ENCODE measurements at places on chromosomes 1 and 21.

DNA sequence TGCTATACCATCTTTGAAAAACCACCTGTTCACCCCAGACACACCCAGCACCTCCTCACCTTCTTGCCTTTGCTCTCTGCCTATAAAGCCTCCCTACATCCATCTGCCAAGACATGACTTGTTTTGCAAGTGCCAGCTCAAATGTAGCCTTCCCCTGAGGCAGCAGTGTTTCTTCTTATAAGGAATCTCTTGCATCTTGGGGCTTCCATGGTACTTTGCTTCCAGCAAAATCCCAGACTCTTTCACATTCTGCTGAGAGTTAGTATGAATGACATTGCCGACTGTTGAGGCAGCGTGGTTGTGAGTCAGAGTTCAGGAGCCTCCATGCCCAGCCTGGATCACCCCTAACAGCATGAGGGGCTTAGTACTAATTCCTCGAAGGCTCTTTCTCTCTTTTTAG is 217.4 kb upstream of the RUNX1 start:
- no peak for DNase-seq

- no peak for DNase-seq
Observed at GRCh38 chr1:75615613-75616435, 4.9 kb upstream of the SLC44A5 start.

GRCh38 chr1:217078078-217078690 is 355.0 kb upstream of the ESRRG start:
- no peak for DNase-seq

GRCh38 chr1:96804648-96805047 is 83.1 kb downstream of the PTBP2 start:
- DNase-seq, result no peak

- DNase-seq, result no peak
Observed at GRCh38 chr1:58201492-58202106, 344.9 kb downstream of the OMA1 start.

GRCh38 chr1:206958144-206958543 is 11.9 kb upstream of the PIGR start:
- no peak for DNase-seq

GRCh38 chr1:223140611-223141405 is 2.2 kb downstream of the TLR5 start:
- no peak for DNase-seq

GRCh38 chr1:24930260-24931145 is at the start of gene RUNX3:
Gene RUNX3, minus strand, starts transcription at chr1:24930276. Its CDS starts 408 bp downstream, at chr1:24929868.
- DNase-seq, result peak; percentile 94

DNA sequence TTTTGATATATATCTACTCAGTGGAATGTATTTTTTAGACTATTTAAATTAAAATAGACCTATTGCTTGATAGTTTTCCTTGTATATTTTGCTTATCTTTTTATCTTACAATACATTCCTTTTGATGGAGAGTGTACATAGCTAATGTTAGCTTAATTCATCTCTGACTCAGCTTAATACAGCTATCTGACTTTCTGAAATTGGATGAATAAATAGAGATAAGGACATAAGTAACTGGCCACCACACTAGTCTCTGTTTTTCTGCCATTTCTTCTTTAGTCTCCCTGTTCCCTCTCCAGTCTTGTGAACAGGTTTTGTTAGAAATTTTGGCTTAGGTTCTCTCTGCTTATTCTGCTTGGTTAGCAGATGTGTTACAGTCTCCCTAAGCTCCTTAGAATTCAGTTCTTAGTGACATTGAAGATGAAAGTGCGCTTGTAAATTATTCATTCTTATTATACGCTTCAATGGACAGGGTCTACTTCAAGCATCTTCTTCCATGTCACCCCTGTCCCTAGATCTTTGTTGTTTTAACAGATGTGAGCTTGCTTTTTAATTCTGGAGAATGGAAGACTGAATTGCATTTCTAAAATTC is 59.6 kb downstream of the XPR1 start:
- no peak for DNase-seq

- no peak for DNase-seq
Observed at GRCh38 chr1:163163163-163163562, 39.6 kb downstream of the RGS5 start.

DNA sequence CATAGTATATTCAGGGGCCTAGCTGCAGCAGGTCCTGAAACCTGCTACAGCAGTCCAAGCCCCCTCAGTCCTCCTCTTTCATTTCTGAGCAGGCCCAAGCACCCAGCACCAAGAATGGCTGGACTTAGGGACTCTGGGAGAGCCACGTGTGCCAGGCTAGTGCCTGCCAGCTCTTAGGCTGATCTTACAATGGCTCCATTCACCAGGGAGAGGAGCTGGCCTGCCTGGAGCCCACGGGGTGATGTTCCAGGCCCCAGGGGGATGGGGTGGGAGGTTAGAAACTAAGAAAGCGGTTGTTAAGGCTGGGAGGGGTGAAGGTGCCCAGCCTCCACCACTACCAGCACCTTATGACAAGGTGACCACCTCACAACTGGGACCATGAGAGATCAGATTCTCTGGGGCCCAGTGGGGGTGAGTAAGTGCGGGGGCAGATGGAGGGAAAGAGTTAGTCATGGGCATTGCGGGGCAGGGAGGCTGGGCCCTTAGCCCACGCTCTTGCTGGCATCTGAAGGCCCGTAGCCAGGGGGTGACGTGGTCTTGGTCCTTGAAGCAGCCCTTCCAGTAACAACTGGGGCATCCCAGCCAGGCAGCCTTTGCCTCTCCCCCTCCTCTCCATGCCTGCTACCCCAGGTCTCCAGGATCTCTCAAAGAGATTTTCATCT is 30.3 kb upstream of the CLIC4 start:
- DNase-seq, result no peak

- no peak for DNase-seq
Observed at GRCh38 chr1:163063143-163063542, 6.0 kb upstream of the RGS4 start.

GRCh38 chr21:15141261-15141970 is 76.6 kb upstream of the NRIP1 start:
- DNase-seq, result no peak

DNA sequence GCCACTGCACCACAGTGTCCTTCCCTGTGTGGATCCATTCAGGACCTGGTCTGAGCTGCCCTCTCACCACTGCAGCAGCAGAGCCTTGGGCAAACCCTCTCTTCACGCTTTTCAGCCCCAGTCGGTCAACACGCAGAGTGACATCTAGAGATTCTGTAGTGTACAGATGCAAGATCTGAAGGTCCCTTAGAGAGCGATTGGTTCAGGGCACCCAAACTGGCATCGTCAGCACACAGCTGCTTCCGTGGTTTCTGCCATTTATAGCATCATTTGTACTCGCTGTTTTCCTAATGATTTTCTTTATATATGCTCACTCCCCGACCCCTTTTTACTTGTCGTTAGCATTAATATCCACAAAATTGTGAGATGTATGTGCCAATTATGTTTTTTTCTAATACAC is 1.5 kb upstream of the ASCL5 start:
- no peak for DNase-seq

DNA sequence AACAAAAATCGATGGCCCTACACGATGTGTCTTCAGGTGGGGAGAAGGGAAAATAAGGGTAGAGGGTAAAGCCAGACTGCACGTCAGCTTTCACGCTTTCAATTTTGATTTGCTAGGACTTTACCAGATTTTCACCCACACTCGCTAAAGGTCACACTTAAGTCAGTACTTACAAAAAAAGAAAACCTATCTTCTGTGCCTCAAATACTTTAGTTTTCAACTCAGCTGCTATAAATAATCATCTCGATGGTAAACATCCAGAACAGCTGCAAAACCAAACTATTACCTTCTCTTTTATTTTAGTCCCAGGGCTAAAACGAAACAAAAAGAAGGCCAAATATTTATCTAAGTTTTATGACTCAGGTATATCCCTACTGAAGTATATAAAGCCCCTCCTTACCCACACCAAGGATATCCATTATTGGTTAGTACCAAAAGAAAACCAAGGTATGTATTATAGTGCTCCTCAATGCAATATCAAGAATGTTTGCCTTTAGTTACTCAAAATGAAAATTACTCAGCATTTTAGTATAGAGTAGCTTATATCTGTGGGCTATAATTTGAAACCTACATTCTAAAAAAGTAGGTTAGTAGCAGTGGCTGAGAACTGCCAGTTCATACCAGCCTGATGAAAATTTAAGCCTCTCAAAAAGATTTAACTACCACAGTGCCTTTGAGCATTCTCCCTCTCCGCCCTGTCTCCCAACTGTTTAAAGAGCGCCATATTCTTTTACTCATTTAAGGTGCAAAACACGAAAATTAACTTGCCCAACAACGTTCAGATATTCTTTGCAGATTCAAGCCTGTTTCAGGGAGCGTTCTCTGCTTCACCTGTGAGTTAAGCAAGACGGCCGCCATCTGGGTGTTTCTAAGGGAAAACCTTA is 1.5 kb downstream of the CSDE1 start:
- no peak for DNase-seq

DNA sequence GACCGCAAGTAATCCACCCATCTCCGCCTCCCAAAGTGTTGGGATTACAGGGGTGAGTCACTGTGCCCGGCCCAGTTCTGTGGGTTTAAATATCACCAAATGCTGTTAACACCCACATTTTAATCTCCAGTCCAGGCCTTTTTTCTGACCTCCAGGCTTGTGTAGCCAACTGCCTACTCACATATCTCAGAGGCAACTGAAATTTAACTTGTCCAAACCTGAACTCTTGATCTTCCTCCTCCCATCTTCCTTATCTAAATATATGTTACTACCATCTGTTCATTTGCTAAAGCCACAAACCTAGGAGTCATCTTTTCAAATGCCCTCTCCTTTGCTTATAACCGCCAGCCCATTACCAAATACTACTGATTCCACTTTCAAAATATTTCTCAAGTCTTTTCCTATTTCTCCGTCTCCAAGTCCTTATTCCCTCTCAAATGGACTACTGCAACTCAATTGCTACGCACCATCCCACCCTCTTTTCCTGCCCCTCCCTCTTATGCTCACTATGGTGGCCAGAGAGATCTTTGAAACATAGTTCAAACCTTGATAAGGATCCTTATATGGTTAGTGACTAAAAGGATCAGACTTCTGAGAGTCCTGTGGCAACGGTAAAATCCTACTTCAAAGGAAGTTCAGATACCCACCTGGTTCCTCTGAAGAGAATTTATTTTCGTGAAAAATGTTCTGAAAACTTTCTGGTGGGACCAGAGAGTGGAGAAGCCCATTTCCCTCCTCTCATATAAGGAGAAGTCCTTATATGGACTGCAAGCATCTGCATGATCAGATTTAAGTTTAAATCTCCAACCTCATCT is 78.5 kb upstream of the CDC42BPA start:
- no peak for DNase-seq

DNA sequence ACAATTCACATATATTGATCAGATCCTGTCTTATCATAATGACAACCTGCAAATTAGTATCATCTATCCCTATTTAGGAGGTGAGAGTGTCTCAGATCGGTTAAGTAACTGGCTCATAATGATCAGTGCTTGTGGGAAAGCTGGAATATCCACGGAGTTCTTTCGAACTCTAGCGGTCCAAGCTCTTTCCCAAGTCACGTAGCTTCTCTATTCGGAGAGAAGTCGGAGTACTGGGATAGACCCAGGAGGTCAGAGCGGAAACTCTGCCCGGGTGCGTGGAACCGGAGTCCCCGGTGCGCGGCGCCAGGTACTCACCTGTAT is 339 bp downstream of the PTGS2 start:
- no peak for DNase-seq

All from GM18507 (cell line).